Neural crest cell (in vitro differentiated cells): ENCODE measurements at places on chromosomes 5 and 9. TPM values are rescaled to one million over a fixed set of nuclear protein-coding genes. Genes with fewer than 3 reads are reported as not detected.

Gene NR5A1
- total RNA-seq, result 0.35 and 0.50 TPM in 2 replicates

DNA sequence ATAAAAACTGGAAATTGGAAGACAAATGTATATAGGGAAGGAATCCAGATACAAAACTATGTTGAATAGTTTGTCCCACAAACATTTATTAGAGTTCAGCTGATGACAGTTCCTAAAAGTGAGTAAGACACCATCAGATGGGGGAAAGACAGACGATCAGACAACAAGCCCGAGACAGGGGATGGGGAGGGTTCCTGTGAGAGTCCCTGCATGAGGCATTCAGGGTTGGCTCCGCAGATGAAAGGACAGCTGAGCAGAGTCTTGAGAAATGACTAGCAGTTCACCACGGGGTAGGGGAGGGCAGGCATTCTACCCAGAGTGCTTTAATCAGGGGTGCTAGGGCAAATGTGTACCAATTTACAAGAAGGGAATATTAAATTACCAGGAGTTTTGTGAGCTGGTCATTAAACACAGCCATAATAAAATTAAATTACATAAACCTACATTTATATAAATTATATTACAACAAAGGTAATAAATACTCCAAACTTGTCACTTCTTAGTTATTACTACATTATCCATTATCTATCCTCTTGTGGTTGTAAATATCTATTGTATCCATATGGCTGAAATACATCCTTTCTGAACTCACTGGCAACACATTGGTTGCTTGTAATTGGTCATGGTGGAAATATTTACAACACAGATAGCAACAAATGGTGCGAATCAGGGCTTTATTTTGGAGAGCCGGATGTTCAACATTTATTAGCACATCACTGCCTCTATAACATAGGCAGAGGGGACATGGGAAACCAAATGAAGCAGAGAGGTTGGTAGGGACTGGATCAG lies 27.8 kb downstream of the TNFSF15 start:
- peaks cover 9% of the 10 kb centered on the region for H3K27me3 ChIP-seq
- DNase-seq, result no peak
- no peak overlapping the region for H3K27ac ChIP-seq

DNA sequence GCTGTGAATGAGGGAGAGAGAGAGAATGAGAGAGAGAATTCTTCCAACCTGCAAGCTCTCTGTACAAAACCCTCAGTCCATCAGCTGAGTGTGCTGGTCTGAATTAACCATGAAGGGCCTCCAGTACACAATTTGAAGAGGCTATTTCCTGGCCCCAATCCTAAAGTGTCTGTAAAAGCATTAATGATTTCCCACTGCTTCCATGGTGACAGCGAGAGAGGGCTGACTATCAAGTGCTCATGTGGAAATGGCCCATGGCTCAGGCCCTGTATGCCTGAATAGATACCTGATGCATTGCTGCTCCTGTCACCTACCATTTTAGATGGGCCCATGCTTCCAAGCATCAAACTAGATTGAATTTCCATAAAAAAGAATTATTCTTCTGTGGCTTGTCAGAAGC lies 592.4 kb downstream of the KIF4B start:
- no peak for DNase-seq
- no peak overlapping the region for H3K27ac ChIP-seq
- peaks cover 12% of the 10 kb centered on the region for H3K27me3 ChIP-seq
- no peak overlapping the region for H3K4me3 ChIP-seq
- peaks cover 4% of the 10 kb centered on the region for H3K4me1 ChIP-seq
- H3K36me3 ChIP-seq, result no peaks in the 10 kb centered on the region

Gene KCTD16
- total RNA-seq, result 0.37 and 0.52 TPM in 2 replicates

DNA sequence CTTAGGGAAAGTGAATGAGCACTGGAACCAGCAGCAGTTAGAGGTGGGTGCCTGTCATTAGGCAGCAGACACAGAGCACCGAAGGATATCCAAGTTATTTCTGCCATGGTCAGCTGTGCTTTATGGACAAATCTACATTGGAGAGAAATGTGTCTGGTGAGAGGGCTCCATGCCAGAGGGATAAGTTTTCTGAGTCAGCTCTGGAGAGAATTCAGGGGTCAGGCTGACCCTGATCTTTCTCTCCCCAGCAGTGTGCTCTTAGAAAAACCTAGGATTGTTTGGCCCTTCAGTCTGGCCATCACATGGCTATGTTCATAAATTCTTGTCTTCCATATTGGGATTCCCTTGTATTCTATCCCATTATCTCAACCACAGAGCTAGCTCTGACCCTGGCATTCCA lies 8.9 kb upstream of the IL17B start:
- peaks cover 18% of the 10 kb centered on the region for H3K4me1 ChIP-seq
- DNase-seq, result no peak
- H3K27ac ChIP-seq, result peak overlapping the region; percentile 69
- no peaks in the 10 kb centered on the region for H3K36me3 ChIP-seq
- no peak overlapping the region for H3K4me3 ChIP-seq

DNA sequence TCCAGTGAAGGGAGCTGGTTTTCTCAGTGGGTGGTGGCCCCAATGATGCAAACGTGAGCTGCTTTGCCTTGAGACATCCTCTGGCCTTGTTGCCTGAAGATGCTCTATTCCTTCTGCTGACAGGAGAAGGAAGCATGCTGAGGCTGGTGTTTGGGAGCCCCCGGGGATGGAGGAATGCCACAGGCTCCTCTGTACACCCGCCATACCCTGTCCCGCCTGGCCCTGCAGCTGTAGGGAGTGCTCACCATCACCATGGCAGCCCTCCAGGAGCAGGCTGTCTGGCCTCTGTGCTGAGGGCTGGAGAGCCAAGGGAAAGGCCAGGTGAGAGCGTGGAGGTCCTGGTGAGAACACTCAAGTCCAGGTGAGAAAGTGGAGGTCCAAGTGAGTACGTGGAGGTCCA lies 134.4 kb downstream of the MRPL36 start:
- peak overlapping the region; percentile 42 for H3K4me3 ChIP-seq
- H3K27me3 ChIP-seq, result peaks cover 53% of the 10 kb centered on the region
- H3K36me3 ChIP-seq, result no peaks in the 10 kb centered on the region

GRCh38 chr9:35518981-35519679 lies 29.2 kb downstream of the RUSC2 start:
- no peaks in the 10 kb centered on the region for H3K36me3 ChIP-seq
- H3K4me1 ChIP-seq, result peaks cover 40% of the 10 kb centered on the region
- H3K27me3 ChIP-seq, result no peaks in the 10 kb centered on the region
- H3K4me3 ChIP-seq, result no peak overlapping the region

Gene SPINK4
- total RNA-seq, result not detected in 2 replicates
